Pericardium fibroblast (primary cell): ENCODE measurements at places on chromosomes 1 and 21. TPM values are rescaled to one million over a fixed set of nuclear protein-coding genes. Genes with fewer than 3 reads are reported as not detected.

The SLC2A5 gene
- total RNA-seq, result 1.3 and 3.3 TPM in 2 replicates

The CCDC185 gene
- total RNA-seq, result not detected in 2 replicates

The SPATA17 gene
- total RNA-seq, result 0.12 and 5.0 TPM in 2 replicates

The APCS gene
- total RNA-seq, result not detected in 2 replicates

The LCA5L gene
- 1.2 and 2.5 TPM in 2 replicates for total RNA-seq

The MYOC gene
- 0.82 TPM in 1 of 2 replicates, not detected in the other for total RNA-seq

The FCN3 gene
- total RNA-seq, result 0.12 TPM in 1 of 2 replicates, not detected in the other

The ST6GALNAC5 gene
- 3.8 and 6.7 TPM in 2 replicates for total RNA-seq

The OVAAL gene
- not detected in 2 replicates for total RNA-seq

The C8A gene
- not detected in 2 replicates for total RNA-seq

The RNU1-4 gene
- under 0.01 TPM in 2 replicates for total RNA-seq

The ZNF593 gene
- 36.7 and 58.7 TPM in 2 replicates for total RNA-seq

The NGF gene
- total RNA-seq, result 3.6 and 22.8 TPM in 2 replicates

The ST6GALNAC3 gene
- total RNA-seq, result 1.5 and 3.2 TPM in 2 replicates

The LCE6A gene
- not detected in 2 replicates for total RNA-seq

The PRDM16 gene
- total RNA-seq, result under 0.01 TPM in 1 of 2 replicates, not detected in the other

The MMP23B gene
- total RNA-seq, result 117 and 174 TPM in 2 replicates

The S100A3 gene
- 2.5 and 10.0 TPM in 2 replicates for total RNA-seq

The RPTN gene
- total RNA-seq, result not detected in 2 replicates

The PDC gene
- not detected in 2 replicates for total RNA-seq

The CSF3R gene
- total RNA-seq, result not detected in 2 replicates

The AGO1 gene
- total RNA-seq, result 7.1 and 10.6 TPM in 2 replicates

The FALEC gene
- total RNA-seq, result not detected in 2 replicates

The MR1 gene
- total RNA-seq, result 13.3 and 15.1 TPM in 2 replicates
